ENCODE measurements at places on chromosomes 5 and 9. TPM values are rescaled to one million over a fixed set of nuclear protein-coding genes. Genes with fewer than 3 reads are reported as not detected.

- no peak for DNase-seq
These were observed 41.1 kb downstream of the PTPRD start for GRCh38 chr9:10571699-10572098.

DNA sequence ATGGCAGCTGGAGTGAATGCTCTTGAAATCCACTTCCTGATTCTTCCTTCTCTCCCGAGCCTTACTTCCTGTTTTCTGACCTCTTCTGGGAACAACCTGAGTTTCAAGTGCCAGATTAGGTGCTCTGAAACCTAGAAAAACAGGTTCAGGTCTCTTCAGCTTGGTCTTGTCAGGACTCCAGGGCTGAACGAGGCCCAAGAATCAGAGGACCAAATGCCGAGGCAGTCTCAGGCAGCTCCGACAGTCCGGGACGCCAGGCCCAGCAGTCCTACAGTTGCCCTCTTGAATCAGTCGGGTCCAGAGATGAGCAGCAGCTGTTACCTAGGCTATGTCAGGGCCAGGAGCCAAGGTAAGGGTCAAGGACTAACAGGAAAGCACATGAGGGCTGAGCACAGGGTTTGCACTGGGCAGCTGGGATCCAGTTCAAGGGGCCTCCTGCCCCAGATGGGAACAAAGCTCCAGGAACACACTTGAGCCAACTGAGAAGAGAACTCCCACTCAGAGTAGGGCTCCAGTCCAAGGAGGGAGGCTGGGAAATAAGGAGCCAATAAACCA is 38.3 kb upstream of the ADRA1B start:
- peak; percentile 57 for DNase-seq

DNA sequence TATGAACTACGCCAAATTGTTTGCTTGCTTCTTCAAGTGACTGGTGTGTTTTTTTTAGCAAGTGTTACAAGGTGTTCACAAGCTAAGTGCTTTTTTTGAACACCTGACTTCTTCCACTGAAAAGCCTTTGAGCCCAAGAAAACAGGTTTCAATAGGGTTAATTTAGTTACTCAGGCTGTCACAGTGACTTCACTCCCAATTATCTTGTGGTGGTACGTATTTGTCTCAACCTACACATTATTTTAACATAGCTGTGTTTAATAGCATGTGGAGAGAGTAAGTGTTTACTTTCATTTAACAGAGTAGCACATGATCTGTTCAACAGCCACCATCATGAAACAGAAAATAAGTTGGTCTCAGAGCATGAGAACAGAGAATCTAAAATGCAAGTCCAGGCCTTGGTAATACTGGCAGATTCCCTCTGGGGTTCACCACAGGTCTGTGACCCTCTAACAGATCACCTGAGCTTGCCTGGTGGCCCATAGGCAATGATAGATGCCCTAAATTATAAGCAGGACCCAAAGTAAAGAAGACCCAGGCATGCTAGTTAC is 267.7 kb upstream of the SMARCA2 start:
- no peak for DNase-seq

GRCh38 chr9:12880406-12881015 is 105.7 kb downstream of the LURAP1L start:
- DNase-seq, result no peak

- no peak for DNase-seq
These were observed 38.0 kb downstream of the RASGEF1C start for GRCh38 chr5:180170810-180171567.

GRCh38 chr9:134188386-134189144 is 24.2 kb upstream of the RNU6ATAC start:
- peak; percentile 80 for DNase-seq

DNA sequence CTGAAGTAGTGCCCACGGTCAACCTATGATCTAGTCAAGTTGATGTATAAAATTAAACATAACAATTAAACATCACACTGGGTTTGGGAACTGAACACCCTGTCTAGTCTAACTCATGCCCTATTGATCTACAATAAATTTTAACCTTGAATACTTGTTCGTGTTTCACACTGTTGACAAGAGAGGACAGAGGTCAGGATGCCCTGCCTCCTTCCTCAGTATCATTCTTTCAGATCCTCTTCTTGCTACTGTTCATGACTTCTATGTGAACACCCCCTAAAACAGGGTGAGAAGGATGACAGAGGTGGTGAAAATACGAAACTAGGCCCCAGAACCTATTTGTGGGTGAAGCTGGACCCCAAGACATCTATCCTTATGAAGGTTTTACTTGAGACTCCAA is 8.1 kb upstream of the MAT2B start:
- no peak for DNase-seq

- no peak for DNase-seq
These were observed 60.9 kb downstream of the ADRB2 start for GRCh38 chr5:148887123-148887881.

DNA sequence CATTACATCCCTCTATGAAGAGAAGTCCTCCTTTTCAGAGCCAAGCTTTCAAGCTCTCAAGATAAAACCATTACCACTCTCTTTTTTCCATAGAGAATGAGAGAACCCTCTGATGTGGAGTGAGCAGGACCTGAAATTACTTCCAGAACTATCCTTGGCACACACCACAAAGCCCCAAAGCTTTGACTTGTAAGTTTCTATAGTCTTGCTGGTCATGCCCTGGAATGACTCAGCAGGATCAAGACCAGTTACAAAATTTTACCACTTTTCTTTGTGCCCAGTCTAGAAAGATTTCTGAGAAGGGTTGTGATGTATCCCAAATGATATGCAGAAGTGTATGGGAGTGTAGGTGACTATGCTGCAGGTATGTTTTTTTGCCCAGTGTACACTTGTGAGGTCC is 760.6 kb downstream of the TLE1 start:
- DNase-seq, result no peak

DNA sequence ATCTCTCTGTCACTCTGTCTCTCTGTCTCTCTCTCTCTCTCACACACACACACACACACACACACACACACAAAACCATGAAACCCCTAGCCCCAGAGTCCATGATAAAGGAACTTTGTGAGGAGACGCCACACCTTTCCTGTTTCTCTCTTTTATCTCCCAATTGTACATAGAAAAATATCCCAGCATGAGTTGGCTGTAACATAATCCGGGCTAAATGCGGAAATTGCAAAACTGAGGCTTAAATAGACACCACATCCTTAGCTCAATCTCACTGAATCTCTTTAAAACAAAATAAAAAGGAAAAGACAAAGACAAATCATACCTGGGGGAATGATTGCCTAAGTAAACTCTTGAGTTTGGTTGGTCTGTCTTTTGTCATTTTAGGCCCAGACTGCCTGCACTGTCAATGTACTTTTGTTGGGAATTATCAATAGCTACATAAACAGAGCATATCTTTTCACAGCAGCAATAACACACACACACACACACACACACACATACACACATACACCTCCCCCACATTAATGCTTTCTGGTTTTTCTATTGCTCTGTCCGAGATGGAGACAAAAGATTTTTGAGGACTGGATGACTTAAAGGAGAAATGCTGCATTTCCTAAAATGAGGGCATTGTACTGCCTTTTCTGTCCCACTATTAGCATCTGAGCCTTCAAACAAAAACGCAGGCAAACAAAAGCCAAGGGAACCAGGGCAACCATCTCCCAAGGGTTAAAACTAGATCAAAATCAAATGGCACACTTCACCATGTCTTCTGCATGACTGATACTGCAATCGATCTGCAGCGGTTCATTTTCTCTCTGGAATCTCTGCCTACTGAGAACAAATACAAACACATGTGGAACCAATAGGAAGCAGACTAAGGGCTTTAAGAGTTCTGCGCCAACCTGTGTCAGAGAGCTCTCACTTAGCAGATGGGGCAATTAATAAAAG is 321.5 kb downstream of the NFIB start:
- DNase-seq, result no peak

GRCh38 chr5:1918488-1919208 is 35.9 kb upstream of the IRX4 start:
- no peak for DNase-seq

GRCh38 chr5:178529080-178529479 is 61.1 kb downstream of the COL23A1 start:
- DNase-seq, result peak; percentile 42

- DNase-seq, result no peak
These were observed 80.3 kb downstream of the SLCO6A1 start for GRCh38 chr5:102418531-102418930.

DNA sequence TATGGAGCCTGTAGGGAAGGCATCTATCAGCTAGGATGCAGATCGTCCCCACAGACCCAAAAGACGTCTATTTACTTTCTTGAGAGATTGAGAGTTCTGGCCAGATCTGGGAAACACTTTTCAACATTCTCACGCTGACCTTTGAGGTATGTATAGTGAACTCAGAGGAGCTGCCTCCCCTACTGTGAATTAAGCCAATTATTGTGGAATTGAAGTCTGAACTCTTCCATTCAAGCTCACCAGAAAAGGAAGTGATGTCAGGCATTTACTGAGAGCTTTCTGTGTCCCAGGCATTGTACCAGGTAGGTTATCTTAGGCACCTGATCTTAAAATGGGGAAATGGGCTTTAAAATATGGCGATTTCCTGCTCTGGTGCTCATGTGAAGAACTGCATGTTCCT is 136.5 kb downstream of the SV2C start:
- DNase-seq, result no peak

- DNase-seq, result no peak
These were observed 369.1 kb downstream of the MTRR start for GRCh38 chr5:8238080-8238479.

DNA sequence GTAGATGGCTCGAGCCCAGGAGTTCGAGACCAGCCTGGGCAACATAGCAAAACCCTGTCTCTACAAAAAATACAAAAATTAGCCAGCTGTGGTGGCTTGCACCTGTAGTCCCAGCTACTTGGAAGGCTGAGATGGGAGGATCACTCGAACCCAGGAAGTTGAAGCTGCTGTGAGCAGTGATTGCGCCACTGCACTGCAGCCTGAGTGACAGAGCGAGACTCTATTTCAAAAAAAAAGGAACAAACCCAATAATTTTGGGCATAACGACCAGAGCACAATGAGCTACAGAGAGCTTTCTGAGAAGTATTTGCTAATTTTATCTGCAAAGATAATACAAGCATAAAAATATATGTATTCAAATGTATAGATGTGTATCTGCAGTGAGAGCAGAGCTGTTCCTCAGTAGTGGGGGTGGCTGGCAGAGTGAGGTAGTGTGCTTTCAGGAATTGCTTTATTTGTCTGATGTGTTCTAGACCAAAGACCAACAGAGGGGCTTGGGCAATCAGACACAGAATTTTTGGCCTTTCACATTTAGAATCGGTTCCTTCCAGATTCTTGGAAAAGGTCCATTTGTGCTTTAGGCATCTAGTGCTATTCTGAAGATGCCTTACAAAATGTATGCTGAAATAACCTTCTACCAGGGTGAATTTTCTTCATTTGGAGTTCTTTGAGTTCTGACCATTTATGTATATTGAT is 5.2 kb downstream of the DOCK8 start:
- peak; percentile 52 for DNase-seq

- DNase-seq, result no peak
These were observed 37.3 kb upstream of the TMEM252 start for GRCh38 chr9:68577774-68578591.

C5orf34 gene
- total RNA-seq, result 2.3 TPM

PIP5K1B gene
- total RNA-seq, result 8.8 TPM

NSG2 gene
- not detected for total RNA-seq

ADCY2 gene
- total RNA-seq, result 7.1 TPM

LCN9 gene
- not detected for total RNA-seq

ARHGEF37 gene
- 18.0 TPM for total RNA-seq

FOXD4L6 gene
- not detected for total RNA-seq

PTGS1 gene
- total RNA-seq, result 10.4 TPM

LRRC19 gene
- not detected for total RNA-seq

SH2D3C gene
- total RNA-seq, result 19.7 TPM

TLE1 gene
- 31.0 TPM for total RNA-seq

CNTNAP3 gene
- 10.1 TPM for total RNA-seq

PCDHGC5 gene
- 2.8 TPM for total RNA-seq
